ENCODE measurements at places on chromosomes 4 and X.

- DNase-seq: no peak
Measured at GRCh38 chr4:2932321-2932950, 30.8 kb downstream of the NOP14 start.

DNA sequence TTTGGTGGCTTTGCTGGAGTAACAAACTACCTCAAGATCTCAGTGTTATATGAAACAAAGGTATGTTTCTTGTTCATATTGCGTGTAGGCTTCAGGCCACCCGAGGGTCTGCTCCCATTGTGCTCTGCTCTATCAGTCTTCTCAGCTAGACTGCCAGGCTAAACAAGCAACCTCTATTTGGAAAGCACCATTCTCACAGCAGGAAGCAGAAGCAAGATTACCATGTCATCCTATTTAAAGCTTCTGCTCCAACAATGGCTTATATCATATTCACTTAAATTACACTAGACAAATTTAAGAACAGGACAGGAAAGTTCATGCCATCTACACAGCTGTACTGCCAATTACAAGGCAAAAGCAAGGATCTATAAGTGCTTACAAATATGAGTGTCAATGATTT lies 385.8 kb downstream of the PPARGC1A start:
- DNase-seq: no peak

DNA sequence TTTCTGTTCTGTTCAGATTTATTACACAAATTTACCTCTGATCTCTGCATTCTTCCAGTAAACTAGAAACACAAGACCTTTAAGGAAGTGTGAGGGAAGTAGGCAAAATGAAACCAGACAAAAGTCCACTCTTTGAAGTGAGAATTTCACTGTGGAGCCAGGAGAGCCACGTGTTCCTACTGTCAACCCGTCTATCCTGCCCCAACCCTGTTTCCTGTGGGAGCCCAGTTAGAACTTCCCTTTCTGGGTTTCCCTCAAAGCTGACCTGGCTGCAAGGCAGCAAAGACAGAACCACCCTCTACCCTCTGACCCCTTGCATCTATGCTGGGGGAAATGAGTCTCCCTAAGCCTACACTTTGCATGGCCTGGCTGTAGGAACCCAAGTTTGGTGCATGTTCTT lies 40.0 kb downstream of the TMEM144 start:
- DNase-seq: no peak

DNA sequence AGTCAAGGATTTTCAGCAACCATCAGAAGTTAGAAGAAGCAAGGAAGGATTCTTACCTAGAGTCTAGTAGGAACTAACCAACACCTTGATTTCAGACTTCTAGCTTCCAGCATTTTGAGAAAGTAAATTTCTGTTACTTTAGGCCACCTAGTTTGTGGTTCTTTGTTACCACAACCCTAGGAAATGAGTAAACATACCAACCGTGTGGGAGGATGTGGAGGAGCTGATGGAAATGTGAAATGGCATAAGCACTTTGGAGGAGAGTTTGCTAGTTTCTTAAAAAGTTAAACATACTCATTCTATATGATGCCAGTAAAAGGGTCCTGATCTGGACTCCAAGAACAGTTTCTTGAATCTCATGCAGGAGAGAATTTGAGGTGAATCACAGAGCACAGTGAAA lies 679.4 kb downstream of the PDHA2 start:
- DNase-seq: no peak

- no peak for DNase-seq
Measured at GRCh38 chr4:1172228-1172851, at the start of gene SPON2. SPON2 (minus strand) TSS chr4:1172583.

- DNase-seq: no peak
Measured at GRCh38 chrX:12898073-12898472, 8.3 kb upstream of the TLR8 start.

DNA sequence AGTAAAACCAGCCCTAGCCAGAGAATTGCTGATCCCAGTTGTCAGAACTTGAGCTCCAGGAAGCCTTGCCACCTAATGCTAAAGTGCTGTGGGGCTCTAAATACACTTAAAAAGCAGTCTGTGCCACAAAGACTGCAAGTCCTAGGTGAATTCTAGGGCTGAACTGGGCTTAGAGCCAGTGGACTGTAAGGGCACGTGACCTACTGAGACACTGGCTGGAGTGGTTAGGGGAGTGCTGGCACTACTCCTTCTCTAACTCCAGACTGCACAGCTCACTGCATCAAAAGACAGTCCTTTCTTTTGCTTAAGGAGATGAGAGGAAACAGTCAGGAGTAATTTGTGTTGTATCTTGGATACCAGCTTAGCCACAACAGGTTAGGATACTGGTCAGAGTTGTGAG lies 1240.2 kb downstream of the FAM133A start:
- DNase-seq: no peak

DNA sequence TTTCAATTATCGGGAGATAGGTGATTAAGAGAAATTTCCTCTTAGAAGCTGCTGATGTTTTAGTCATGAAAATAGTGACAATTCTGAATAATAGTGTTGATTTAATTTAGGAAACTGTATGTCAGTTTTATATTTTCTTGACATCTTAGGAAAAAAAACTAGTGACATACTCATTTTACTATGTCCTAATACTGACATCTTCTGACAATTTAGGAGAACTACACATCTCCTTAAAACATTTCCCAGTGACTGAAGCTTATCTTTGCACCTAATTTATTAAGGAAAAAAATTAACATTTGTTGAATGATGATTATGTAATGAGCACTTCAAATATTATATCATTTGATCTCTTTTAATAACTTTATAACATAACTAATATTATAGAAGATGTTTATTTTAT lies 42.0 kb upstream of the RBMXL3 start:
- no peak for DNase-seq

- DNase-seq: no peak
Measured at GRCh38 chr4:35503435-35503834, 740.9 kb downstream of the ARAP2 start.

GRCh38 chr4:93199492-93199891 lies 629.1 kb upstream of the ATOH1 start:
- no peak for DNase-seq

DNA sequence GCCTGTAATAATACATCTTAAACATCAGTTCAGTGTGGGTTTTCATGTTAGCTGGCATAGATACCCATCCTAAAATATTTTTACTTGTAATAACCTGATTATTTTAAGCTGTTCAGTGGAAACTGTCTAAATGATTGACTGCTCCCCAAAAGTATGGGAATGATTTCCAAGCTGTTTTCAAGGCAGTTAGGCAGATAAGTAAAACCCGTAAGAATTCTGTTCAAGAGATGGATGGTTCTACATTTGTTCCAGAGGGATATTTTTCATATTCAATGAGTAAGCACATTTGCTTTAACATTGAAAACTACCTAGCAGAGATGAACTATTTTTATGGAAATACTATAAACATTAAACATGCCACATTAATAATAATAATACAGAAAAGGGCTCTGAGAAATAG lies 161.1 kb downstream of the UNC5C start:
- no peak for DNase-seq

DNA sequence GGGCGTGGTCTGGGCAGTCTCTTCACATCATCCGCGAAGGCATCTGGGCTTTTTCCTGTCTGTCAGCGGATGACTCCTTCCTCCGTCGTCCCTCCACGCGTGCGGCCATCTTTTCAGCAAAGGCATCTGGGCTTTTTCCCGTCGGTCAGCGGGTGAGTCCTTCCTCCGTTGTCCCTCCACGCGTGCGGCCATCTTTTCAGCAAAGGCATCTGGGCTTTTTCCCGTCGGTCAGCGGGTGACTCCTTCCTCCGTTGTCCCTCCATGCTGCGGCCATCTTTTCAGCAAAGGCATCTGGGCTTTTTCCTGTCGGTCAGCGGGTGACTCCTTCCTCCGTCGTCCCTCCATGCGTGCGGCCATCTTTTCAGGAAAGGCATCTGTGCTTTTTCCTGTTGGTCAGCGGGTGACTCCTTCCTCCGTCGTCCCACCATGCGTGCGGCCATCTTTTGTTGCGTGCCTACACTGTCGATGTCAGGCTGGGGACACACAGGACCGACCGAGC lies 12.3 kb upstream of the TMEM271 start:
- no peak for DNase-seq

DNA sequence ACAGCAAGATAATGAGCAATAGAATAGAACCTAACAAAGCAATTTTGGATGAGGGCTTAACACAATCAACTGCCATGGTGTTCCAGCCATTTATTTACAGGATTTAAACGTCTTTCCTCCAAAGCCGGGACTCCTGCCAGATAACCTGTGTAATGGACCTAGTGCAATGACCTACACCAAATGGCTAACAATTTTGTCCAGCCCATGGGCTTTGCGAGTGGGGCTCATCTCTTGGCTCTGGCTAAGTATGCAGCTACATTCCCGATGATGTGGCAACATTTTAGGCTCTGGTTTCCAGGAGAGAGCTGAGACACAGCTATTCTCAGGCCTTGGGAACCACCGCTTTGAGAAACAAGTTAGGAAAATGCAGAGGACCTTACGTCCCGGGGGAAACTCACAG lies 822.3 kb upstream of the FTHL17 start:
- DNase-seq: no peak

DNA sequence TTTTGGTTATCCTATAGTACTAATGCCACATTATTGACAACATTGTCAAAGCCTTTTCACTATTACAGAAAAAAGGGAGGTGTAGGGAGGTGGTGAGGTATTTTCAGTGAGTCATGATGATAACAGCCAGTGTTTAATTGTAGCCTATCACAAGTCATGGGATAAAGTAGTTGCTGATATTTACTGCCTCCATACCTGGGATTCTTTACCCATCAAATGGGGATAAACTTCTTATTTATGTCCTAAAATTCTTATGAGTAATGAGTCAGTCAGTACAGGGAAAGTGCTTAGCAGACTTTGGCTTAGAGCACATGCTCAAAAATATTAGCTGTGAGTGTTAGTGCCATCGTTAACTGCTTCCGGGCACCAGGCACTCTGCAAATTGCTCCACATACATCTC lies 25.7 kb downstream of the ADGRG2 start:
- DNase-seq: no peak

DNA sequence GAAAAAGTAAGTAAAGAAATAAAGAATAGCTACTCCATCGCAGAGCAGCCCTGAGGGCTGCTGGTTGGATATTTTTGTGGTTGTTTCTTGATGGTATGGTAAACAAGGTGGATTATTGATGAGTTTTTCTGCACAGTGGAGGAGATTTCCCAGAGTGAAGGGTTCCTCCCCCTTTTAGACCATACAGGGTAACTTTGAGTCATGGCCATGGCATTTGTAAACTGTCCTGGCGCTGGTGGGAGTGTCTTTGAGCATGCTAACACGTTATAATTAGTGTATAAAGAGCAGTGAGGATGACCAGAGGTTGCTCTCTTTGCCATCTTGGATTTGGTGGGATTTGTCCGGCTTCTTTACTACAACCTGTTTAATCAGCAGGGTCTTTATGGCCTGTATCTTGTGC lies 128.2 kb downstream of the ASMT start:
- DNase-seq: no peak

DNA sequence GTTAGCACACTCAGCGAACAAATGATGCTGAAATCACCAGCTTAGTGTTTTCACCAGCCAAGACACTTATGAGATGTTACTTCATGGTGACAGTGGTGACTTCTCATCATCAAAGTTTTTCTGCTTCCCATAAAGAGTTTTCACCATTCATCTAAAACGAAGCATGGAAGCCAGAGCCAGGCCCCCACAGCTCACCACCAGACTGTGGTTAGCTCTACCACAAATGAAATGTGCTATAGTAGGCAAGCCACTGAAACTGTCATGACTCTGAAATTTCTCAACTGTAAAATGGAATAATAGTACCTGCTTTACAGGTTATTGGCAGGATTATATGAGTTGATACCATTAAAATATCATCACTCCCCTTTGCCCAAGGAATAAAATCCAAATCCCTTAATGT lies 56.4 kb upstream of the HHIP start:
- DNase-seq: no peak

- DNase-seq: no peak
Measured at GRCh38 chr4:74962584-74962983, 29.7 kb downstream of the PARM1 start.

- no peak for DNase-seq
Measured at GRCh38 chr4:179836179-179837075, 2394.2 kb upstream of the AGA start.

DNA sequence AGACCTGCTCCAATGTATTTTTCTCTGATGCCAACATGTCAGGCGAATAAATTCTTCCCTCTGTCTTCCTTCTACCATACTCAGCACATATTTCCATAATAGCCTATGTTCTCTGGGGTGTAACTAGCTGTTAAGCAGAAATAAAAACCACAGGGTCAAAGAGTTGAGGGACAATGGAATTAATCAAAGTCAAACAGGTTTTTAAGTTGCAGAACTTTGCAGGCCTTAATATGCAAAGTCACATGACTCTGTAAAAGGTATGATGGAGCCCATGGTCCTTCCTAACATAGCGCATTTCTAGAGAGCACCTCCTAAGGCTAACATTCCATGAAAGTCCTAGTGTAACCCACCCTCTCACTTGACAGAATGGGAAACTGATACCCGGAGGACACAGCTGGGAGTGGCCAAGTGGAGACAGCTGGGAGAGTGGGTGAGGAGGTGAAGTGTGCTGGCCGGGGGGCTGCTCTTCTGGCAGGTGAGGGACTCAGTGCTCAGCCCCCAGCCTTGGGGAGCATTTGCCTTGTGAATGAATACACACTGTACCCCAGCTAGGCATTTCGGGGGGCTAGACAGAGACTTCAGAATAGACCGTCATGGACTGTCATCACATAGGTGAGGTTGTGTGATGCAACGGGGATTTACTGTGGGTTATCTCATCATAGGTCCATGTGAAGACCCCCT lies 8.4 kb upstream of the SORCS2 start:
- no peak for DNase-seq

DNA sequence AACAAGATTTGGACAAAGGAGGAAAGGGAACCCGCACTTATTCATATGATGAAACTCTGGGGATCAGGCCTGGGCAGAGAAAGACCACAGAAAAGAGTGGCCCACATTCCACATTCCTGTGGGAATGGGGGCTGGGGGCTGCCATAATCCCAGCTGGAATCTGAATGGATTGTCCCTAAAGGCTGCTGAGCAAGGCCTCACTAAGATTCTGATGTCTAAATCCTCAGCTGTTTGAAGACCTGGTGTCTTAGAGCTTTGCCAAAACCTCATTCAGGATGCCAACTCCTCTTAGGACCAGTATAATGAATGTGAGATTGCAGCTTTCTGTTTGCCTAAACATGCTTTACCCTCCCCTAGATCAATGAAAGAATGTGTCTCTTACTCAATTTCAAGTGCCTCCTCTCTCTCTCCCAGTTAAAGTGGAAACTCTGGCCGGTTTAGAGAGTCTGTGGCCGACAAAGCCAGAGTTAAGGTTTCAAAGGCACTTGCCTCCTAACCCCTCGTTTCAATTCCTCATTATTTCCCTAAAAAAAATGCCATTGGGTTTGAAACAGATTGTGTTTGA lies 33.3 kb upstream of the GPC4 start:
- DNase-seq: no peak

DNA sequence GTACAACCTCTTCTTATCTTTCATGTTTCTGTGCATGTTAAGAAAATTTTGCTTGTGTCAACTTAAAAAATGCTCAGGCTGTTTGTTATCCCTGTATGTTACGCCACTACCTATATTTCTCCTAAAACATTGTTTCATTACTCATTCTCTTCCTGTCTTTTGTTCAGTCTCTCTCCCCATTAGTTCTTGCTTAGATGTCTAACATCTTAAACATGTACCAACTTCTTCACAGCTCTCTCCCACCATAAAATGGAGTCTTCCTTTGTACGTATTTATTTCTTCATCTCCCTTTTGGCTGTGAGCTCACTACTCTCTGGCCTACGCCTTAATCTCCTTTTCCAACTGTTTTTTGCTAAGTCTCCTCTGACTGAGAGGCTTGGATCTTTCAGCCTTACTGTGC lies 36.4 kb downstream of the PCDH7 start:
- no peak for DNase-seq

GRCh38 chrX:109847257-109848187 lies 114.5 kb upstream of the ACSL4 start:
- no peak for DNase-seq

- no peak for DNase-seq
Measured at GRCh38 chr4:15194520-15194919, 192.2 kb downstream of the CPEB2 start.
